ENCODE measurements at places on chromosomes 5 and 9. TPM values are rescaled to one million over a fixed set of nuclear protein-coding genes. Genes with fewer than 3 reads are reported as not detected.
A peak's percentile ranks its signal among the peaks of the same experiment; 100 is the strongest.

- DNase-seq: no peak
Observed at GRCh38 chr5:121053055-121053985, 589.2 kb downstream of the PRR16 start.

- DNase-seq: no peak
Observed at GRCh38 chr9:86027767-86028166, 71.6 kb downstream of the GOLM1 start.

- no peak for DNase-seq
Observed at GRCh38 chr9:89143266-89143665, 35.4 kb downstream of the SHC3 start.

- DNase-seq: no peak
Observed at GRCh38 chr5:26343801-26344325, 694.5 kb downstream of the CDH9 start.

DNA sequence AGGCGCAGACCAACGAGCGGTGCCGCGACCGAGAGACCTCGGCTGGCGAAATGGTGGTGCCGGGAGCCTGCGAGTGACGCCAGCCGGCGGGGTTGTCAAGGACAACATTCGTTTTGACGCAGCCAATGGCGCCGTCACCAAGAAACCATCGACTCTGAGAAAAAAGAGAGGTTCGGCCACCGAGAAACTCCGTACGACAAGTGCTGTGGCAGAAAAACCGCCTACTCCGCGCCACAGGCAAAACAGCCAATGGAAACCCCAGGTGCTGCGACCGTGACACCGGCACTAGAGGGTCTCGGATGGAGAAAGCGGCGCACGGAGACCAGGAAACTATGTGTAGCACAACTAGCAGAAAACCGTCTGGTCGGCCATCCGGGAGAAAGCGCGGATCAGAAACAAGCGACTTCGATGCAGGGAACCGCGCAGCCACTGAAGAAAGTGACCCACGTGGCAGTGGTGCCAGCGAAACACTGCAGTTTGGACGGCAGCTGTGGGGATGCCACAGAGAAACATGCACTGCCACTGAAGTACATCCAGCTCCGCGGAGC, 88.8 kb downstream of the ANXA2R start:
- no peak for DNase-seq

- peak; percentile 85 for DNase-seq
Observed at GRCh38 chr9:134629586-134630392, 11.8 kb upstream of the COL5A1 start.

- DNase-seq: no peak
Observed at GRCh38 chr5:76612942-76613341, 10.3 kb downstream of the F2RL2 start.

DNA sequence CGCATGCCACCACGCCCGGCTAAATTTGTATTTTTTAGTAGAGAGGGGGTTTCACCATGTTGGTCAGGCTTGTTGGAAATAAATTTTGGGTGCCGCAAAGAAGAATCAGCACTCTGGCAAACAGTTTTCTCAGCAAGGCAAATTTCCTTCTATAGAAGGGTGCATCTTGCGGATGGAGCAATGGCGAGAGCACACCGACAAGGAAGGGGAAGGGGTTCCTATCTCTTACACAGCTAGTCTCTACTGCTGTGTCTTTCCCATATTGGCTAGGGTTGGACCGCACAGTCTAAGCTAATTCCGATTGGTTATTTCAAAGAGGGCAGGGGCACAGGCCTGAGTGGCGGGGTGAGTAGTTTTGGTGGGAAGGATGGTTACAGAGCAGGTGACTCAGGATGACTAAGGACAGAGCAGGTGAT, 707 bp downstream of the GTF3C5 start:
- no peak for DNase-seq

DNA sequence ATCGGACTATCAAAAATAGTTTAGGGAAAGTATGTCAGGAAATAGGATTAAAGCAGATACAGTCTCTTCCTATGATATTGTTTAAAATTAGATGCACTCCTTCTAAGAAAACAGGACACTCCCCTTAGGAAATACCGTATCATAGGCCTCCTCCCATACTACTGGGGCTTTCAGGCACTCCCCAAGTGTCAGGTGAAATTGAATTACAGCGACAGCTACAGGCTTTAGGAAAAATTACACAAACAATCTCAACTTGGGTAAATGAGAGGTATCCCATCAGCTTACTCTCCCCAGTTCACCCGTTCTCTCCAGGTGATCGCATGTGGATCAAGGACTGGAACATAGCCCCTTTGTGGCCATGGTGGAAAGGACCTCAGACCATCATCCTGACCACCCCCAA, 110.4 kb upstream of the EPB41L4A start:
- no peak for DNase-seq

DNA sequence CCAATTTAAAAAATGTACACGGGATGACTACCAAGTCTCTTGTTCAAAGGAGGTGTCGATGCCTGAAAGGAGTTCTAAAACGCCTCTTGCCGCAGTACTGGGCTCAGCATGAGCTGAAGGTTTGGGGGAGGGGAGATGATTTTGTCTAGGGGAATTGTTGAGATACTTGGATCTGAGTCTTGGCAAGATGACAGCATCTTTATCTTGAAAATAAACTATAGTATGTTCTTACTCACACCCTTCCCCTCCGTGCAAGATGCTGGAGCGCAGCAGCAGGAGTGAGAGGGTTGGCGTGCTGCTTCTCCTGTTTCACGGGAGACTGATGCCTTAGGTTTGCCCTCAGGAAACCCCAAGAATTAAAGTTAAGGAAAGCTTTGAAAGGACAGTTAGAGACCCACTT, 47.3 kb downstream of the FAM78A start:
- no peak for DNase-seq

DNA sequence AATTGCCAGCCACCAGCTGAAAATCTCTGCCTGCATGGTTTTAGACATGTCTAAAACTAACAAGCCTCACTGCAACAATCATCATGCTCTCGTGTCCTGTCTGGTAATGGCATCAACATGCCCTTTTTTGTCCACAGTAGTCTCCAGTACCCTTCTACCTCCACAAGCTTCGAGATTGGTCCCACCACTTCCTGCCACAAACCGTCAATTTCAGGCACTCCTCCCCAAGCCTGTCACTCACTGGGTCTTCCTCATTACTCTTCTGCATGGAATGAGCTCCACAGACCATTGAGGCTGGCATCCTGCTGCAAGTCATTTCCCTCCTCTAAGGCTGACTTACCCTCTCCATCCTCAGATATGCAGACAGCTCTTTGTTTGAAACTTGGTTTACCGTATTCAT, 9.0 kb downstream of the LPAR1 start:
- no peak for DNase-seq

DNA sequence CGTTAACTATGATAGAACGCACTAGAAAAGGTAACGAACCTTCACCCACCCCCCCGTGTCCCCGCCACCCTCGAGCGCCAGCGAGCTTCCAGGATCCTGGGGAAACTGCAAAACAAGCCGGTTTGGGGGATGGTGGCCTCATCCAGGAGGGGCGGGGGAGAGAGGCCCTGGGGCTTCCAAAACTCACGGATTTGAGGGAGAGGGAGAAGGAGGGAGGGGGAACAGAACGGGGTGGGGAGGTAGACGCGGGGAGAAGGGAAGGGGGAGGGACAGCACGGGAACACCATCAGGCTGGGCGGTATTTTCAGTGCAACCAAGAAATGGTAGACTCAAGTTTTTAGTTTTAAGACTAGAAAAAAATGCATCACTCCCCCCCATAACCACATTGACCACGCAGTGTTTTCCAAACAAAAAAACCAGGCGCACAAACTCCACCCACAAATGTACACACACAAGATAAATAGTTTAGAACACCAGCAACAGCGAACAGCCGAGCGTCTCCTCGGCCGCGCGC, 1.4 kb downstream of the NRARP start:
- DNase-seq: no peak

- DNase-seq: no peak
Observed at GRCh38 chr5:172113036-172113435, 75.0 kb downstream of the STK10 start.

DNA sequence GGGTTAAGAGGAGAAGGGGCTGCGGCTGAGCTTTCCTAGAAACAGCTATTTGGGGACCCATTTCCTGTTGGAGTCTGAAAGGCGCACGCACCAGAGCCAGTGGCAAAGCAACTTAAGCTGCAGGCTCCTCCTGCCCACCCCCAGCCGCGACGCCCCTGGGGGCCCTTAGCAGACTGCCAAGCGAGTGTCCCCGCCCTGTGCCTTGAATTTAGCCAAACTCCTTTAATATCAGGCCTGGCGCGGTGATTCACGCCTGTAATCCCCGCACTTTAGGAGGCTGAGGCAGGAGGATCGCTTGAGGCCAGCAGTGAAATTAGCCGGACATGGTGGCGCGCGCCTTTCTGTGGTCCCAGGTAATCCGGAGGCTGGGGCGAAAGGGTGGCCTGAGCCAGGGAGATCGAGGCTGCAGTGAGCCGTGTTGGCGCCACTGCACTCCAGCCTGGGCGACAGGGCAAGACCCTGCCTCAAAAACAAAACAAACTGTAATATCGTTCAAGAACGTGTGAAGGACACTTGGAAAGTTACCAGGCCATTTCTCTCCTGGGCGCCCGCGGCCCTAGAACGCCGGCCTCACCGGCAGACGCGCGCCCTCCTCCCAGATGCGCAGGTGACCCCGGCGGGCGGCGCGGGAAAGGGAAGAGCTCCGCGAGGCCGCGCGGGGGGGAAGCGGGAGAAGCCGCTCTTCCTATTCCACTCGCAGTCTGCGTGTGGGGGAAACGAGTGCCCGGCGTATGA, 1.0 kb upstream of the F2R start:
- DNase-seq: no peak

GRCh38 chr5:127280491-127281220, 9.9 kb upstream of the MEGF10 start:
- DNase-seq: no peak

DNA sequence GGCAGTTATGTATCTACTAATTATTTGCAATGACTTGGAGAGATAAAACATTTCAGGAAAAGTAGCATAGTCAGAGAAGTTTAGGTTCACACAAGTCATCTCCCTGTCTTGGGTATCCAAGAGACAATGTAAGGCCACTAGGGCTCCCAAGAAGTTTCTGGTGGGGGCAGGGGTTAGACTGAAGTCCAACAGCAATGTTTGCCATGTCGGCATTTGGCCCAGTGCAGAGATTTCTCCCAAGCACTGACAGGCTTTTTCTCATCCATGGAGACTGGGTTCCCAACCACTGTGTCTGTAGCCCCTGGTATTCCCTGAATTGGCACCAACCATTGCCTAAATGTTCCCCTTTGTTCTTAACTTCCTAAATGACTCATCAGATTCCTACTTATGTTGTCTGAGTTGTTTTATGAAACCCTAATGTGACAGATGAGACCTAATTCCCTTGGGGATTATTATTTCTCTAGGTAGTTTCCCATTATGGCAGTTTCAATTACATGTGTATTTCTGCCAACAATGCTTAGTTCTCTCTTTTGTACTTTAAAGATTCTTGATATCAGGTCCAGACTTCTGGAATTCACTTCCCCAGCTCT, 103.6 kb upstream of the EGFLAM start:
- no peak for DNase-seq

The LURAP1L gene
- 67.4 TPM for total RNA-seq

The S1PR3 gene
- total RNA-seq: 5.2 TPM

The SLC4A9 gene
- total RNA-seq: not detected

The ROR2 gene
- 18.6 TPM for total RNA-seq

The PCDHGA8 gene
- 0.51 TPM for total RNA-seq

The DRD1 gene
- 0.35 TPM for total RNA-seq

The FLT4 gene
- total RNA-seq: 0.29 TPM

The SLC6A3 gene
- not detected for total RNA-seq

The ACTBL2 gene
- 0.10 TPM for total RNA-seq

The CDKN2B gene
- 247 TPM for total RNA-seq
